ENCODE measurements at places on chromosomes 4 and X. TPM values are rescaled to one million over a fixed set of nuclear protein-coding genes. Genes with fewer than 3 reads are reported as not detected.

The TBL1X gene
- 11.3 TPM for polyA plus RNA-seq

The IQCM gene
- 0.10 TPM for polyA plus RNA-seq

The RTL3 gene
- polyA plus RNA-seq: 0.59 TPM

The SHISA3 gene
- polyA plus RNA-seq: 0.07 TPM

The CABS1 gene
- not detected for polyA plus RNA-seq

The GPR119 gene
- not detected for polyA plus RNA-seq

The ASMT gene
- polyA plus RNA-seq: not detected

The MAOB gene
- polyA plus RNA-seq: not detected

The UBE2K gene
- 67.8 TPM for polyA plus RNA-seq

The ARAP2 gene
- polyA plus RNA-seq: not detected

The WWC2 gene
- polyA plus RNA-seq: 36.8 TPM

The CD40LG gene
- polyA plus RNA-seq: not detected

The NLGN3 gene
- 0.27 TPM for polyA plus RNA-seq

The TMEM144 gene
- 0.65 TPM for polyA plus RNA-seq

The EDNRA gene
- polyA plus RNA-seq: 7.6 TPM

The PSMD10 gene
- polyA plus RNA-seq: 82.0 TPM

The TLR3 gene
- polyA plus RNA-seq: 0.44 TPM

The IL1RAPL1 gene
- 0.10 TPM for polyA plus RNA-seq

The ARMCX2 gene
- 54.5 TPM for polyA plus RNA-seq

The SSX2B gene
- not detected for polyA plus RNA-seq

The NOX1 gene
- not detected for polyA plus RNA-seq

The RAB39B gene
- polyA plus RNA-seq: 0.26 TPM

The RS1 gene
- not detected for polyA plus RNA-seq

The PDZD4 gene
- 0.82 TPM for polyA plus RNA-seq

The DRP2 gene
- 0.12 TPM for polyA plus RNA-seq

The FRAS1 gene
- 3.2 TPM for polyA plus RNA-seq

The CLGN gene
- not detected for polyA plus RNA-seq

The TCEAL1 gene
- 30.9 TPM for polyA plus RNA-seq

The MAGEA2 gene
- not detected for polyA plus RNA-seq

The NEUROG2 gene
- polyA plus RNA-seq: not detected

The GAGE12E gene
- polyA plus RNA-seq: not detected

The PCSK1N gene
- polyA plus RNA-seq: not detected

The NDNF gene
- 0.18 TPM for polyA plus RNA-seq

The PNMA3 gene
- polyA plus RNA-seq: 0.13 TPM

The CETN2 gene
- 44.5 TPM for polyA plus RNA-seq

The HELT gene
- polyA plus RNA-seq: not detected

The BEX3 gene
- polyA plus RNA-seq: 267 TPM

The REPS2 gene
- polyA plus RNA-seq: 0.17 TPM

The WDR17 gene
- polyA plus RNA-seq: 0.10 TPM

The UBQLN2 gene
- polyA plus RNA-seq: 15.5 TPM

The CENPVL2 gene
- polyA plus RNA-seq: not detected

The ZNF827 gene
- polyA plus RNA-seq: 10.5 TPM

The RNF212 gene
- 2.9 TPM for polyA plus RNA-seq

The GPRIN3 gene
- polyA plus RNA-seq: 0.01 TPM

The FOXR2 gene
- not detected for polyA plus RNA-seq

The LEF1 gene
- polyA plus RNA-seq: 2.7 TPM

The HDX gene
- 1.2 TPM for polyA plus RNA-seq

The DRD5 gene
- polyA plus RNA-seq: not detected

The ARSD gene
- polyA plus RNA-seq: 12.6 TPM

The ALB gene
- not detected for polyA plus RNA-seq

The TASL gene
- not detected for polyA plus RNA-seq
